ENCODE measurements at places on chromosomes 4 and X.

DNA sequence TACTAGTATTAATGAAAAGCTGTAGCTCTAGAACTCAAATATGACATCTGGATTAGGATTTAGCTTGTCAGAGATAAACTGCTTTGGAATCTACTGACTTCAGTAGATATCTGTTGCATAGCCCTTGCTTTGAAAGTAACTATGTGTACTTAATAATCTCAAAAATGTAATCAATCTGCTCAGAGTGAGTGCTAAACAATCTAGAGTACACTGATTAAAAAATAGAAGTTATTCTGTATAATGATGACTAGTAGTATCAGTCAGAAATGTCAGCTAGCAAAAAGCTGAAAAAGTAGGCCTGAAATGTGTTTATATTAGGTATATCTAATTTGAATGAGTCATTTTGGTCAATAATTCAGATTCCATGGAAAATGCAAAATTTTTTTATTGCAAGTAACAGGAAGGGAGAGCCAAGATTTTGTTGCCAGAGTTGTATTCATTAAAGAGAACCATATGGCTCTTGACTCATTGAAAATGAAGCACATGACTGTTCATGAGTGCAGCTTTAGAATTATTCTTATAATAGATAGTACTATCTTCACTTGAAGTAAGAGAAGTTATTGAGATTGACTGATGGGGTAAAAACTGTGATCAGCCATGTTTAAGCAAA is 20.0 kb downstream of the CLCN3 start:
- DNase-seq: no peak

GRCh38 chr4:122845066-122845465 is 18.4 kb downstream of the FGF2 start:
- no peak for DNase-seq

DNA sequence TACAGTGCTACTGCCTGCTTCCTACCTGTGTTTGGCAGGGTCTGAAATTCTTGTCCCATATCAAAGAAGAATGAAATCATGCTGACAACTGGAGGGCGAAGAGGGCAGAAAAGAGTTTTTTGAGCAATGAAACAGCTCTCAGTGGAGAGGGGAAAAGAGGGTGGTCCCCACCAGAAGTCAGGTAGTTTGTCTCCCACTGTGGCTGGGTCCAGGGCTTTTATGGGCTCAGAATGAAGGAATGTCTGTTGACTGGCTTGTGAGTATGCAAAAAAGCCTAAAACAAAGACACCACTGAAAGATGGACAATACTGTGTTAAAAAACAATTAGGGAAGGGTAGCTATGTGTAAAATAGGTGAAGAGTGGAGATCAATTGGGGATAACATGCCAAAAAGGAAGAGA is 115.0 kb downstream of the ADAM29 start:
- no peak for DNase-seq

- peak; percentile 49 for DNase-seq
Measured at GRCh38 chrX:22424122-22424915, 151.6 kb downstream of the CBLL2 start.

GRCh38 chr4:102298716-102299115 is 46.6 kb downstream of the SLC39A8 start:
- no peak for DNase-seq

- peak; percentile 6 for DNase-seq
Measured at GRCh38 chr4:12729384-12729783, 754.8 kb downstream of the RAB28 start.

DNA sequence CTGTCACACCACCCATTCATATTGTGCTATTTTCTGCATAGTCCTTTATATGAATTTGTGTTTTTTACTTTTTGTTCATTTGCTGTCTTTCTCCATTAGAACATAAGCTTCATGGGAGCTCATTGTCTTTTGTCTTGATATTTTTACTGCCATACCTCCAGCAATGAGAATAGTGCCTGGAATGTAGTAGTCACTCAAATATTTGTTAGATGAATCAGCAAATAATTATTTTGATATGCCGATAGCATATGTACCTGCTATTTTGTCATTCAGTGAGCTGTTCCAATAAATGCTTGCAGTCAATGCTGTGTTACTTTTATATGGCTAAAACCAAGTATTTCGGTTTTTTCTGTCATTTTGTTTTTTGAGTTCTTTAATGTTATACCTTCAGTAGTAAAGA is 43.5 kb upstream of the SLC25A31 start:
- DNase-seq: peak; percentile 79

DNA sequence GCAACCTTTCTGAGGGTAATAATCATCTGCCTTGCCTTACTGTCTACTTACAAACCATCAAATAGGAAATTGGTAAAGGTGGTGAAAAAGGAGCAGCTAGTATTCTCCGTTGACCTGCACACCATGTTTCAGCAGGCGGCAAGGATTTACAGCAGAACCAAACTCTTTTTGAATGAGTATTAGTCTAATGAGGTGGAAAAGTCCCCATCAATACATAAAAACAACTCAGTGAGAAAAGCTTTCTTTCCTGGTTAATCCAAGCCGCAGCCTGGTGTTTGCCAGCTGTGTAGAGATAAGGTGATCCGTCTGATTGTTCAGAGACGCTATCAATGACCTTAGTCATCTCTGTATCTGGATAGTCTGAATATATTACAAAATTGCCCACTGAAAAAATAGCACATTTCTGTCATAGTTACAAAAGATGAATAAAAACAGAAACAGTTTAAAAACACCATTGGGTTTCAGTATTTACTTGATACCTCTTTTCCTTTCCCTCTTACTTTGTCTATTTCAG is 110.4 kb upstream of the TBC1D9 start:
- no peak for DNase-seq

GRCh38 chr4:79083406-79084010 is 144.3 kb upstream of the PAQR3 start:
- no peak for DNase-seq

DNA sequence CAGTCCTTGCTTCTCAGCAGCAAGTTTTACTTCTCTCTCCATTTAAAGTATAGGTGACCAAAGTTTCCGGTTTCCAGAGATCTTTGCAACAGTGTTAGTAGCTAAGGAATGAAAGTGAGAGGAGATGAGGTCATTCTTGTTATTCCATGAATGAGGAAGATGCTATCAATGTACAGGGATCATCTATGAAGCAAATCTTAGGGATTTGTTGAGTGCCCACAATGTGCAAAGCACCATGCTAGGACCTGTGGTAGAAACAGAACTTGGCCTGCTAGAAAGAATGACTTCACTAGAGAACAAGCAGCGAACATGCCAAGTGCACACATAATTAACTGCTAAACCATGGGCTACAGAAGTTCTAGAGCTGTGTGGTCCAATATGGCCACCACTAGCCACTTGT is 112.5 kb downstream of the MID1 start:
- no peak for DNase-seq

DNA sequence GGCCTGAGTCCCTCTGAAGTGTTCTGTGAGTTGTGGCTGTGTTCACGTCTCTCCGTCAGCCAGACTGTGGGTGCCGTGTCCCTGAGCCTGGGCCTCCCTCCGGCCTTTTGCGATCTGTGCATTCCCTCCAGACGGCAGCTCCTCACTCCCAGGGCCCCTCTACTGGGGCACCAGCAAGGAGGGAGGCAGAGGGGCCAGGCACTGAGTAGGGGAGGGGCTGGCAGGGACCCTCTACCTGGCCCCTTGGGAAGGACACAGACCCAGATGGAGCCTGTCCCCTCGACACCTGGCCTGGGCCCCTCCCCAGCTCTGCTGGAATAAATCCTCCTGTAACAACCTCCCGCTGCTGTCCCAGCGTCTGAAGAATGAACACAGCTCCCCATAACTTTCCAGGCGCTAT is 110.0 kb upstream of the NKX1-1 start:
- no peak for DNase-seq

DNA sequence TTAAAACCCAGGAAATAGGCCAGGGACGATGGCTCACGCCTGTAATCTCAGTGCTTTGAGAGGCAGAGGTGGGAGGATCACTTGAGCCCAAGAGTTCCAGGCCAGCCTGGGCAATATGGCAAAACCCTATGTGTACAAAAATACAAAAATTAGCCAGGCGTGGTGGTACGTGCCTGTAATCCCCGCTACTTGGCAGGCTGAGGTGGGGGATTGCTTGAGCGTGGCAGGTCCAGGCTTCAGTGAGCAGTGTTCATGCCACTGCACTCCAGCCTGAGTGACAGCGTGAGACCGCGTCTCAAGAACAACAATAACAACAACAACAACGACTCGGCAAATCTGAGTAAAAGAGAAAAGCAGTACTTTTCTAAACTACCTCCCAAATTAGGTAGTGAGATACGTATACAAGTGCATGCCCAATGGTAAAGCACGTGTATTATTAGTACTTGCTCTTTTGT is 13.0 kb upstream of the NDUFC1 start:
- no peak for DNase-seq

DNA sequence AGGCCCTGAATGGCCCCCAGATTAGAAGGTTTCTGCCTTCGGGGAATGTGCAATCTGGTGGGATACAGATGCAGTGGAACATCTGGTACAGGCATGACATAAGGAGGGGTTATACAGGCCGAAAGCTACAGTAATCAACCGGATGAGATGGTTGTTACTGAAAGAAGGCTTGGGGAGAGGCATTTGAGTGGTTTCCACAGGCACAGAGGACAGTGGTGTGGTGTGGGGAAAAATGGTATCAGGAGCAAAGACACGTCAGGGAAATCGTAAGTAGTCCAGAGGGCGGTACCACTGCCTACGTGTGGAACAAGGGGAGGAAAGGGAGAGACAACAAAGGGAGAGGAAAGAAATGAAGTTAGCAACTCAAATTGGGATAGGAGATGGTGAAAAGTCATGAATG is 3.0 kb downstream of the PDLIM3 start:
- DNase-seq: no peak

DNA sequence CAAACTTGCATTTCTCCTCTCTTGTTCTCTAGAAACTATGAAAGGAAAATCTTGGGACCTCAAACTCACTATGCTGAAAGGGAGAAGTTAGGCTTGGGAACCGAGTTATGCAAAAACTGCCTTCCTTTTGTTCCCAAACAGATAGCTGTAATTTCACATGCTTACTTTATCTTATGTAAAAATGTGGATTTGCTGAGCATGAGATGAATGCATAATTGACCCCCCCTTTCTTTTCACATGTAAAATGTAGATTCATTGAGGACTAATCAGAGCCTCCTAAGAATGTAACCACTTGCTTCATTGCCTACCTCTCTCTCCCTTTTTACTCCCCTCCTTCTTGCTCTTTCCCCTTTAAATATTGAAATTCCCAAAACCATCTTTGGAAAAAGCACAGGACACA is 18.0 kb downstream of the TBC1D9 start:
- no peak for DNase-seq

DNA sequence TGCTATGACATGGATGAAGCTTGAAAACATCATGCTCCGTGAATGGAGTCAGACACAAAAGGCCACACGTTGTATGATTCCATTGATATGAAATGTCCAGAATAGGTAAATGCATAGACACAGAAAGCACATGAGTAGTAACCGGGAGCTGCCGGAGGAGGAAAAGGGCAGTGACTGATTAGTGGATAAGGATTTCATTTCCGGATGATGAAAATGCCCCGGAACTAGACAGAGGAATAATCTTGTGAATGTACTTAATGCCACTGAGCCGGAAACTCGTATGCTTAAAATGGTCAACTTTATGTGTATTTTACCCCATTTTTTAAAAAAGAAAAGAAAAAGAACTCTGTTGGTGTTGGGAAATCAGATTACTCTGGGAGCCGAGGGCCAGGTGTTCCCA is 112.7 kb upstream of the FAM9B start:
- no peak for DNase-seq

- no peak for DNase-seq
Measured at GRCh38 chr4:37721995-37722638, 35.9 kb upstream of the RELL1 start.

GRCh38 chrX:134868771-134869495 is 121.9 kb upstream of the SMIM10 start:
- peak; percentile 55 for DNase-seq

DNA sequence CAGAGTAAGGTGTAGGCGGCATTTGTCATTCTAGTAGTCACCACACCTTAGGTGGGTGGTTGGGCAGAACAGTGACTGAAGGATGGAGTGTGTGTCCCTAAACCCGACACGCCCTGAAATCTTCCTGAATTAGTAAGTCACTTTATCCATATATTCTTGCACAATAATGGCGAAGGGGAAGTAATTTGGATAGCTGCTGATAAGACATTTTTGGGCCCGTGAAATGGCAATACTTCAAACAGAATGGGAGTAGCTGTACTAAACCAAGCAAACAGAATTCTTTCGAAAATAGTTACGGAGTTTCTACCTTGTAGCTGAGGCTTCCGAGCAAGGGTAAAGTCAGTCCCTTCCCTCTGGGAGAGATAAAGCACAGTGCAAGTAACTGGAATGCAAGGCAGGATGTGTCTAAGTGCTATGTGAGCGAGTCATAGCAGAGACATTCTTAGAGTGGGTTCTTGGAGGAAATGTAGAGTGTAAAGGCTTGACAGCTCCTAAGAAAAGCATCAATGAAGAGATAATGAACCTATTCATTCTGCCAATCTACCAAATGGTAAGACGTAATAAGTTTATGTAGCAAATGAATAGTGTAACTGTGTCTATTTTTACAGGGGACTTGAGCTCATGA is 72.8 kb downstream of the CLCN5 start:
- DNase-seq: no peak

GRCh38 chrX:155995321-155995875 is 2.1 kb upstream of the IL9R start:
- no peak for DNase-seq

DNA sequence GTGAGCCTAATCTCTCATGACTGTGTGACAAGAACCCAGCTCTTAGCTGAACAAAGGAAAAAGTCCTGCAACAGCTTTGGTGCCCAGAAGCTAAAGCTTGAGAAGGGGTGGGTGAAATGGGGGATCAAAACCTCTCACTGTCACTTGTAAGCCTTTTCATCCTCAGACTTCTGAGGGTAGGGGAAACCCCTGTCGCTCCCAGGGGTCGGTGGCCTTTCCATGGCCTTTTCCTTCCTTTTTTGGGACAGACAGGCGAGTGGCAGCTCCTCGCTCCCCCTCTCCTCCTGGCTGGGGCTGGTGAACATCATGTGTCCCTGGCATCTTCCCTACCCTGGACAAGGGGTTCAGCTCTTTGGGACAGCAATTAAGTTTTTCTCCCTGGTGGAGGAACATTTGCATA is 78.2 kb downstream of the FAM47A start:
- DNase-seq: no peak

GRCh38 chr4:71941001-71941400 is 90.8 kb upstream of the NPFFR2 start:
- DNase-seq: no peak

- no peak for DNase-seq
Measured at GRCh38 chrX:97363843-97364242, 480.1 kb downstream of the RPA4 start.

GRCh38 chr4:1883583-1883982 is 12.4 kb downstream of the NSD2 start:
- DNase-seq: no peak
